ENCODE measurements at places on chromosomes 4 and X.

DNA sequence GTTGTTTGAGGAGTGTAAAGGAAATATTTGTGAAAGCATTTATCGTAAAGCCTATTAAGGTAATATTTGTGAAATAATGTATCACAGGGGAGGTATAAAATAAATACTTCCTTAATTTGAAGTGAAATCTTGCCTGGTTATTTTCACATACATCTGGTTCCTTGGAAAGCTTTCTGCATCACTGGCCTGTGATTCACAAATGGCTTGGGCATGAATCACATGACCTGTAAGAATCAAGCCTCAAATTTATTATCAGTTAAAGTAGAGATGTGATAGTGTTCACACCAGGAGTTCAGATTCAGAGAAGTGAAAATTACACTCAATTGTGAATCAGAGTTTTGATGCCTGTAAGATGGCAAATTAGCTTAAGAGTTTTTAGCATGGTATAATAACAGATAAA, 1911.4 kb downstream of the STIM2 start:
- DNase-seq, result no peak

DNA sequence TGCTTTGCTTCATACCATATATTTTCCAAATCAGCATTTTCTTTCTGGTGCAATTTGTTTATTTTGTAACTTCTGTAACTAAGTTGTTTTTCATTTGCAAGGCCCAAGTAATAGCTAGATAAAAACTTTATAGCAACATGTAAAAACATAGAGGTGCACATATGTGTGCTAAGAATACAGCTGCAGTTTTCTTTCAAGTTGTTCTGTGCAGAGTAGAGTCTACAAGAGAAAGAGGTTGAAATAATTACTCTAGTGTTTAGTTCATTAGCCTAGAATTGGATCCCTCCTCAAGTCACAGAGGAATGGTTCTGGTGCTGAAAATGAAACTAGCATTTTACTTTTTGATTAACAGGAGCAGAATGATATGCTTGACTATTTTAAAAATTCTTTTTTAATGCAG, 32.2 kb upstream of the PDLIM5 start:
- no peak for DNase-seq

- no peak for DNase-seq
Measured at GRCh38 chrX:15343075-15343476, 7.8 kb upstream of the PIGA start.

DNA sequence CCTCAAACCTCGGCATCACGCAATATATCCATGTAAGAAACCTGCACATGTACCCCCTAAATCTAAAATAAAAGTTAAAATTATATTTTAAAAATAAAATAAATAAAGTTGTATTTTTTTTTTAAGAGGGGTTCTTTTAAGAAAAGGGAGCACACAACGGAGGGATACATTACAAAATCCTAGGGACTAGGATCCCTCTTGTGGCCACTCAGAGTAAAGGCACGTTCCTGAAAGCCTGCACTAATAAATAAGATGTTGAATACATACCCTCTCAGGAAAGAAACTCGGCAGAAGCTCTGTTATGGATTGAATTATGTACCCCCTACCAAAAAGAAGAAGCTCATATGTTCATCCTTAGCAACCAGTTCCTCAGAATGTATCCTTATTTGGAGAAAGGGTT, 50.9 kb upstream of the PRDX4 start:
- DNase-seq, result no peak

DNA sequence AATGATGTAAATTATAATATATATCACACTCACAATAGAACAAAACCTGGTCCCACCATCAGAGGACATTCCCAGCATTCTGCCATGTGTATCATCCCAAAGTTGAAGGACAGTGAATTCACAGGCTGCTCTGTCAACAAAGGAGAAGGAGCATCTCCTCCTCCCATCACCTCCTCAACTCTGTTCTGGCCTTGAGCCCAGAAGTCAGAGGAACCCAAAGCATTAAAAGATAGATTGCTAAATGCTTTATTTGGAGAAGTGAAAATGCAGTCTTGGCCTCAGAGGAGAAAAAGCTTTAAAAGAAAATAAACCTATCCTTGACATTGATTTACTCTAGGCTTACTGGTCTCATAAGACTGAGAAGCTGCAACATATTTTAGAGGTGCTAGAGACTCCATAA, 268.8 kb upstream of the RASGEF1B start:
- DNase-seq, result no peak

DNA sequence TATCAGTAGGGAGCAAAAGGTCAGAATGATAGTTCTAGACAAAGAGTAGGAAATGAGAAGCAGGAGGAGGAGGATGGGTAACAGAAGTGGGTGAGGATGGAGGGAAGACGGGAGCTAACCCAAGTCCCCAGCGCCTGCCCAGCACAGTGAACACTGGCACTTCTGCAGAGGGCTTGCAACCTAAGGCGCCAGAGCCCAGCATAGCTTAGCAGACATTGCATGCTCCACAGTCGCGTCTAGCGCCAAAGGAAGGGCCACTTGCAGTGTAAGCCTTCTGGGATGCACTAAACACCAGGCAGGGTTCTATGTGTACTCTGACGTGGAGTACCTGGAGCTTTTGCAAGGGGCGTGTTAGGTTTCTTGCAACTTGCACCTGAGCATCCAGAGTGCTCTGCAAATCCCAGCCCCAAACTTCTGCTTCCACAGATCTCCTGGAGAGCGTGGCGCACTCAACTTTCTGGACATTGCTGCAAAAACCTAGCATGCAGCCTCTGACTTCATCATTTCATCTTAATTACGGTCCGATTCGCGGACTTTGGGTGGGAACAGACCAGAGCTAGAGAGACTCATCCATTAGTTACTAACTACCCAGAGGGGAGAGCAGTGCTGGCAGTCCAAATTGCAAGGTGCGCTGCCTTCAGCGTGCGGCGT, 46.5 kb upstream of the NKAP start:
- DNase-seq, result peak; percentile 5

DNA sequence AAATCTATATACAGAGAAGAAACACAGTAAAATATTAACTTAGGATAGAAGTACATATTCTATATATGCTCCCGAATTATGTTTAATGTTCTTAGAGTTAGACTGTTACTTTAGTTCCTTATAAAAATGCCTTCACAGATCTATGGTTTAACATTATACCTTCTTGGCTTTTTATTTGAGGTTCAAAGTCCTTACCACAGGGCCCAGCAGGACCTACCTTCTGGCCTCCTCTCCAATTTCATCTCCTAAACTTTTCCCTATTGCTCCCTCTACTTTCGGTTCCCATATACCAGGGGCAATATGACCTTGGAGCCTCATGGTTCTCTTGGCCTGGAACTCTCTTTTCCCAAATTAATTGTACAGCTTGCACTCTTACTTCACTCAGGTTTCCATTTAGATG, 11.8 kb downstream of the ANKRD37 start:
- no peak for DNase-seq

GRCh38 chr4:62402088-62402806, 1202.1 kb downstream of the ADGRL3 start:
- no peak for DNase-seq

DNA sequence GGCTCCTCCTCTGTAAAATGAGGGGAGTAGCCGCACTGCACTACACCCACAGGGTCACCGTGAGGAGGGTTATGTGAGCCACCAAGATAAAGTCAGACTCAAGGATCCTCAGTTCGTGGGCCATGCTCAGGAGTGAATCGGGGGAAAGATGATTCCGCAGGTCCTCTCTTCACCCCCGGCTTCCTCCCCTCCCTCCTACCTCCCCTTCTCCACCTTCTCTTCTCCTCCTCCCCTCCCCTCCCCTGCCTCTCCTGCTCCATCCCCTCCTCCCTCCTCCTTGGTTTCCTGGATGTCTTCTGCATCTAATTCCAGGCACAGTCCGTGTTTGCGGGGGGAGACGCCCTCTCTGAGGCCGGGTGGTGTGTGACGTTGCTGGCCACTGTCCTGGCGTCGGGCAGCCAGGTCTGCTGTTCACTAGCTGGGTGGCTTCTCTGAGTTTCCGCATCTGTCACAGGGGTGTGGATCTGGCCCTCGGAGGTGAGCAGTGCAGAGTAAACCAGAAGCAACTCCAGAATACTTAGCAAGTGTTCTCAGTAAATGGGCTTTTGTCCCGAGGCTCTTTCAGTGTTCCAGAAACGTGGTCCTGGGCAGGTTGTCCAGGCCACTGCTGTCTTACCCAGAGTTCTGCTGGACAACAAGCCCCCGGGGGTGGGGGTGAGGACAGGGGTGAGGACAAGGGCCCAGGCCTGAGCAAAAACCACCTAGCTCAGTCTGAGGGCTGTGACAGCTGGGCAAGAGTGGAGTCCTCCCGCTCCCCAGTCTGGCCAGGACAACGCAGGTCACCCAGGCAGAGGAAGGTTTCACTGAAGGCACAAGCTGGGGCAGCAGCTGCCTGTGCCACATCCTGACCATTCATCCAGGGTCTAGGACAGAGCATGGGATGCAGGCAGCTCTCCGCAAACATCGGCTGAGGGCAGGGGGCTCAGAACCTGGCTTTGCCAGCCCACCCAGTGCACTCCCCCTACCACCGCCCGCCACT, 92.4 kb downstream of the PPP2R2C start:
- DNase-seq, result no peak

DNA sequence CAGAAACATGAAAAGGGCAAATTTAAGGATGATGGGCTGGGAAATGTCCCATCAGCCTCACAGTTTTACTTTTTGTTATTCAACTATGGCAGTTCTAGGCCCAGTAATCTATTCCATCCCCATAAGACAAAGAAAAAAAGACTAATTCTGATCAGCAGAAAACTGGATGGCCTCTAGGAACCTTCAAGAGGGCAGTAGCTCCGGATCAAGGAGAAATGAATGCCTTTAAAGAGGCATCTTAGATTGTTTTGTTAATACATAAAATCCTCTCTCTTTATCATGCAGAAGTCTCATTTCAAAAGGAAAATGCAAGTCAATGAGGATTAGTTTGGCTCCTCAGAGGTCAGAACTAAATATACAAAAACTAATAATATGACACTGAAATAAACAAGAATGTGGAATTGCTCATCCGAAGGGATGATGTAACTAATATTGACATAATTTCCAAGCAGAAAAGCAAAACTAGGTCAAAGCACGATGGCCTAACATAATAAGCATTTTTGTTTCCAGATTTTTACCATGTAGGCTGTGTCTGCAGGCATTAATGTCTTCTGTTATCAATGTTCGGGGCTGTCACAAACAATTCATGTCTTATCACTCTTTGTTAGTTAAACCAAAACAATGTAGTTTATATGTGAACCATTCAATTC, 8.8 kb downstream of the MID1 start:
- DNase-seq, result no peak

- no peak for DNase-seq
Measured at GRCh38 chr4:156654410-156654809, 317.2 kb downstream of the PDGFC start.
